CD4-positive, CD25-positive, alpha-beta regulatory T cell (primary cell): ENCODE measurements at places on chromosomes 5 and 9. TPM values are rescaled to one million over a fixed set of nuclear protein-coding genes. Genes with fewer than 3 reads are reported as not detected.

CARTPT gene
- not detected for total RNA-seq

TAF11L10 gene
- not detected for total RNA-seq

IFNA21 gene
- total RNA-seq = not detected

PCDHB5 gene
- not detected for total RNA-seq

F12 gene
- total RNA-seq = 0.35 TPM

PRR16 gene
- not detected for total RNA-seq

GRCh38 chr9:72937545-72937944 is 15.3 kb downstream of the ALDH1A1 start:
- DNase-seq = no peak

DNA sequence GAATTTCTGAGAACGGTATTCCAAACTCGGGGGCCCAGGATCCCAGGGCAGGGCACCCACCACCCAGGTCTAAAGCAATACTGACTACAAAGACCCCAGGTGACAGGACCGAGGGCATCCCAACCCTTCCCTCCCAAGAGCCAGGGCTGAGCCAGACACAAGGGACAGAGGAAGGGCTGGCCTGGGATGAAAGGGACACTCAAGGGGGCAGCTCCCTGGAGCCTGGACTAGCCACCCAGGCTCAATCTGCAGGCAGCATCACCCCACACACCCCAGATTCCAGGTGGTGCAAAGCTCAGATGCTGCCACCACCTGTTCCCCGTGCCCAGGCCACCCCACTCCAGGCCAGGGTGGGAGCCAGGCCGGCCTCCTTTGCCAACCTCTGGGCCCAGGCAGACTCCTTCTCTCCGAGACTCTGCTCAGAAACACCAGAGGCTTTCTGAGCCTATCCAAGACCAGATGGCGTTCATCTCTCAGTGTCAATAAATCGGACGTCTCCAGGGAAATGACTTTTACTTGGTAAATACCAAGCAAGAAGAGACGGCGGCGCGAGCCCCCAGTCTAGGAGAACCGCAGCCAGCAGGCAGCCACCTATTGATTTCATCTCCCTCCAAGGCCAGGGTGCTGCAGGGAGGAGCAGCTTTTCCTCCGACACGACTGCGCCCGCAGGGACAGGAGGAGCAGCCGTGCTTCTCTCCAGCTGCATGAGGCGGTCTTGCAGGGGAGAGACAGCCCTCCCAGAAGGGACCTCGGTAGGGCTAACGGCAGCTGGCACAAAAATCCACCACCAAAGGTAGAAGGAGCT is 94.1 kb upstream of the ADAMTS2 start:
- no peak for DNase-seq

GRCh38 chr9:137141976-137142936 is 3.3 kb downstream of the GRIN1 start:
- DNase-seq = no peak

GRCh38 chr5:133304707-133305216 is 252.9 kb downstream of the HSPA4 start:
- no peak for DNase-seq

DNA sequence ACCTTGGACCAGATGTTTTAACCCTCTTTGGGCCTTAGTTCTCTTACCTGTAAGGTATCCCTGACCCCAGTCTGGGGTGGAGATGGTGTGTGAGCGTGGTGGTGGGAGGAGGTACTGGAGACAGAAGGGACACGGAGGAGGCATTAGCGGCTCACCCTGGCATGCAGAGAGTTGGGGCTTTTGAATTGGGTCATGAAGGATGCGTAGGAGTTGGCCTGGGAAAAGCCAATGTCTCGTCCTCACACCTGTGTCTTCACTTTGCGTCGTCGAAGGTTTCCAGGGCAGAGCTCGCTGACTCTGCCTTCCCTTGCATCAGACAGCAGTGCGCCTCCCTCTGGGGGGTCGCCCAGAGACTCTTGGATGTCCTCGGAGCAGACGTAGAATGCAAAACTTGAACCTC is 11.2 kb downstream of the RXRA start:
- DNase-seq = no peak

GRCh38 chr5:40240671-40241070 is 439.0 kb upstream of the PTGER4 start:
- DNase-seq = no peak

GRCh38 chr5:67156976-67157583 is 39.5 kb downstream of the CD180 start:
- DNase-seq = peak; percentile 81

DNA sequence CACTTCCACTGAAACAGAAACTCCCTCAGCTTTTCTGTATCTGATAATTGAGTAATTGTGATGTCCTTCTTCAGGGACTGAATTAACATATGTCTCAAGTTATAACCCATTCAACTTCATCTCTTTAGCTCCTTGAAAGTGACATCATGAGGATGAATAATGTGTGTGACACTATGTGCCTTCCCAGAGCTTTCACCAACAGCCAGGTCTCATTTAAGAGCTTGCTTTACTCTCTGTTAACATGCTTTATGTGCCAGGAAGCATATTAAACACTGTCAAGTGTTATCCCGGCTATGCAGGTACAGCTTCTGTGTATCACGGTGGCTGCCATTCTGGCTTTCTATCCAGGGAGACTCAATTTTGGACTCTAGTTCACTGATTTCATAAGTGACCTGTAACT is 799.9 kb downstream of the CDH12 start:
- no peak for DNase-seq

DNA sequence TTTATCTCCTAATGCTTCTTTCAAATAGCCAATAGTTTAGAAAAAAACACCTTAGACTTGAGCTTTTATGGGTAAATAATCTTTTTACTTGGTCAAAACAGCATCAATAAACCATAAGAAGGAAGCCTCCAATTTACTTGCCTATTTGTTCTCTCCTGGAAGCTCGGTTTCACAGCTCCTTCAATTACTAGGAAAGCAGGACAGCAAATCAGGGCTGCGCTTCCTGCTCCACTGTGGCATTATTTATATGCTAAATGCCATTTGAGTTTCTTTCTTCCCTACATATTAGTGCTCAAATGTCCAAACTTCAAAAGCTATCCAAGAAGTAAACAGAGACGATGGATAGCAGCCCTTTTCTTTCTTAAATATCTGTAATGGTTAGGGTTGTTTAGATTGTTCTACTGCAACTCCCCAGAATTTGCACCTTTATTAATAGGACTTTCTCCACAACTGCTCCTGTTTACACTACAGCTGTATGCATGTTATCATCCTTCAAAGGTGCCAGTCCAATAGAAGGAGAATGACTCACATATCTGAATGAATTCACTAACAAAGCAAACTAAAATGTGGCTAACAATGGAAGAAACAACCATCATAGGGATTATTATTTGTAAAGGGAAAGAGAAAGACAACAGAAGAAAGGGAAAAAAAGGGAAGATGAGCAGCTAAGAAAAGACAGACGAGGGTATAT is 58.7 kb downstream of the MED27 start:
- no peak for DNase-seq

- DNase-seq = no peak
Measured at GRCh38 chr5:145324767-145325479, 510.2 kb downstream of the PRELID2 start.
